Osteoblast (primary cell): ENCODE measurements at places on chromosomes 12 and 14. TPM values are rescaled to one million over a fixed set of nuclear protein-coding genes. Genes with fewer than 3 reads are reported as not detected.

Gene MARCHF9
- total RNA-seq: 0.59 and 0.72 TPM in 2 replicates

Gene CCDC175
- not detected in 2 replicates for total RNA-seq

Gene OR6S1
- total RNA-seq: not detected in 2 replicates

Gene ERP27
- not detected in 2 replicates for total RNA-seq

Gene SYT1
- total RNA-seq: 0.29 TPM in 1 of 2 replicates, not detected in the other

Gene CRY1
- total RNA-seq: 16.2 and 18.1 TPM in 2 replicates

Gene CD27
- total RNA-seq: not detected in 2 replicates

Gene TMEM19
- 29.2 and 31.1 TPM in 2 replicates for total RNA-seq

Gene BCL2L14
- not detected in 2 replicates for total RNA-seq
